Activated effector memory CD4-positive, alpha-beta T cell treated with anti-CD3 and anti-CD28 coated beads, Interleukin-2, amount 50 U/mL, for 16 hours (primary cell): ENCODE measurements at places on chromosomes 6 and 20.

- no peak for DNase-seq
Measured at GRCh38 chr6:11848852-11849731, 70.5 kb upstream of the ADTRP start.

DNA sequence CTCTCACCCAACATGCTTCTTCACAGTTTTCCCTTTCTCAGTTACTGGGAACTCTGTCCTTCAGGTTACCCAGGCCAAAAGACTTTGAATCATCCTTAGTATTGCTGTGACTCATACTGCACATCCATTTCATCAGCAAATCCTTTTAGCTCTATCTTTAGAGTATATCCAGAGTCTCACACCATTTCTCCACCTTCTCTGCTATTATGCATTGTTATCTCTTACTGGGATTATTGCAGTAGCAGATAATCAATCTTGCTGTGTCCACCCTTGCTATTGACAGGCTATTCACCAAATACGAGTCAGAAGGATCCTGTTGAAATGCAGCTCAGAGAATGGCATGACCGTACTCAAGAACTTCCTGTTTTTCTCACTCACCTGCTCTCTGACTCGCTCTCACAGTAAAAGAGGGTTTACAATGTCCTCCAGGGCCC, 57.3 kb downstream of the BCKDHB start:
- no peak for DNase-seq

DNA sequence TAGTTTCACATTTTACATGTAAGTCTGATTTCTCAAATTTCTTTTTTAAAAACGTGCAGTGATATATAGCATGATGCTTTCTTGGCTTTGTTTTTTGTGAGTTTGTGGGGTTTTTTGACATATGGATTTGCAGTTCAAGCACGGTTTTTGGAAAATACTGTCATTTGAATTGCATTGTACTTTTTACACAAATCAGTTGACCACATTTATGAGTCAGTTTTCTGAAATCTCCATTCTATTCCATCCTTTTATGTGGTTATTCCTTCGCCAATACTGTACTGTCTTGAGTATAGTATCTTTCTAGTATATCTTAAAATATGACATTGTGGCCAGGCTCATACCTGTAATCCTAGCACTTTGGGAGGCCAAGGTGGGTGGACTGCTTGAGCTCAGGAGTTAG, 890.0 kb upstream of the CITED2 start:
- no peak for DNase-seq

DNA sequence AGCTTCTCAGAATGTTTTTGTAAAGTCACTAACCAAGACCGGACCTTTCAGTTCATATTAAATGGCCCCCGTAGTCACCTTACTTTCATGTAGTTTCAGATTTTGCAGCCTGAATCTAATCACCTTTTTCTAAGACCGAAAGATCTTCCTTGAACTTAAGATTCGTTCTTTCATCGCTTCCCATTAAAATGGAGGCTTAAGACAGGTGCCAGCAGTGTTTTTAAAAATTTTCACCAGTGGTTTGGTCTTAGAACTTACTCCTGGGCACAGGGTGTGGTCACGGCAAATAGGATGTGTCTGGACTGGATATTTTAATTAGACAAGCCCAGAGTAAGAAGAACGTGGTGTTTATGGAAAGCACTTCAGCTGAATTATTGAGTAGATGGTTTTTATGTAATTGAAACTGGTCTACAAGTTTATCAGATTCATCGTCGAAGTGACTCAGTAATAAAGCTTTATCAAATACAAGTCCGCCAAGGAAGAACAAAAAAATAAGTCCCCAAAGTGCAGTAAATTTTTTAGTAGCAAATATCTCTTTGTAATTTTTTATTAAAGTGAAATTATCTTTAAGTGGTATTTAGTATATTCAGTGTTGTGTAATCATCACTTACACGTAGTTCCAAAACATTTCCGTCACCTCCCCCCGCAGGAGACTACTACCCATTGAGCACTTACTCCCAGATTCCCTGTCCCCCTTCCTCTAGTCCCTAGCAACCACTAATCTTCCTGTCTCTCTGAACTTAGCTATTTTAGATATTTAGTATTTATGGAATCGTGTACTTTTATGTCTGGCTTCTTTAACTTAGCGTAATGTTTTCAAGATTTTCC, 868 bp downstream of the SRSF3 start:
- peak; percentile 68 for DNase-seq

DNA sequence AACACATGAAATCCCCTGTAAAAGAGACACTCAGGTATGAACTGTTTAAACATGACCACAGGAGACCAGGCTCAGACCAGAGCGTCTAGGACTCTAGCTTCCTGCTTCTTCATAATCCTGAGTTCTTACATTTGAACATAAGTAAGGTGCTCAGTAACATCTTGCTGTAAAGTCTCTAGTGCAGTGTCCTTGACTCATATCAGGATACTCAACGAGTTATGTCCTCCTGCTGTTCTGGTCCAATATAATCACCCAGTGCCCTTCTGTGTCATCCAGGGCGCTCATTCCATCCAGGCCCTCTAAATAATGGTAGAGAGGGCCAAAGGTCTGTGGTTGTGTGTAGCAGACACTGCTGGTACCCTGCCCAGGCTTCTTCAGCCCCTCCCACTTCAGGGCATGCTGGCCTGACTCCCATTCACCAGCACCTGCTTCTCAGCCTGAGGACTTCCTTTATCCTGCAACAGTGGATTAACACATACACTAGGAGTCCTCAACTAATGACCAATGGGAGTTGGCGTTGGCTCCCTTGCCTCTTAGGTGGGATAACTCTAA, 66.8 kb upstream of the MOCS1 start:
- DNase-seq = no peak

DNA sequence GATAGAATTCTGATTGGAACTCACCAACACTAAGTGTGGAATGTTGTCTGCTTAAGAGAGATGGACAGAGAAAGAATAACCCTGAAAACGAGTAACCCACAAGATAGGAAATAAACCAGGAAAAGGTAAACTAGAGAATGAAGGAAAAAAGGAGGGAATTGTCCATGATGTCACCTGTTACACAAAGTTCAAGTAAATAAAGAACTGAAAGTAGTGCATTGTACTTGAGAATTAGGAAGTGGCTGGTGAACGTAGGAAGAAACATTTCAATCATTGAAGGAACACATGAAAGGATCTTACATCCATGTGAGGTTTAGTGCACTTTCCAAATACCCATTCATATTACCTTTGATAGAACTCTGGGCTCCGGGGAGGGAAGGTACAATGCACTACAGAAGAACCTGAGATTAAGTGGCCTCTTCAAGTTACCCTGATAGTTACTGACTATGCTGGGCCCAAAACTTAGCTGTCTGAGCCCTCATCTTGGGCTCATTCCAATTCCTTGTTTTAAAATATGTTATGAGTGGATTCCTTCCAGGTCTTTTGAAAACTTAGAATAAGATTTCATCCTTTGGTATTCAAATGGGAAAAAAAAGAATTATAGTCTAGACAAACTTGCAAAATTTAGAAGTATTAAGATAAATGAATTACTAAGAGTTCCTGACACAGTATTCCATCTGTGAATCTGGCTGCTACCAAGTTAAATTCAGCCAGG, 1.1 kb upstream of the STX7 start:
- no peak for DNase-seq

DNA sequence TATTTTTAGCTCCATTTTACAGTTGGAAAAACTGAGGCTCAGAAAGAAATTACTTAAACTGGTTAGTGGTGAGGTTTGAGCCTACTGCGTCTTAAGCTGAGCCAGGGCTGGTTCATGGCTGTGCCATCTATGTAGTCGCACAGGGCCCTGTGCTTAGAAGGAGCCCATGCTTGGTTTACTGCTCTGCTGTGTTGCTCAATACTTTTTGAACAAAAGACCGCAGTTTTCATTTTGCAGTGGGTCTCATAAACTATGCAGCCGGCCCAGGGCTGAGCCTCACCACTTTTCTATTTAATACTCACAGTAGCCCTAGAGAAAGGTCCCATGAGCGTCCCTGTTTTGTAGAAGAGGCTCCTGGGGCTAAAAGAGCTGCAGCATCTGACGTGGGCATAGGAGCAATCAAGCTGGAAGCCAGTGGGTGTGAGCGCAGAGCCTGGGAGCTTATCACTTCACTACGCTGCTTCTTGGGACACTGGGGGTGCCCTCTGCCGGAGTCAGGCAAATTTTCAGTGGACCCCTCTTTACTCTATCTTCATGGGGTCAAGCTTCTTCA, 501 bp downstream of the SIRPB2 start:
- no peak for DNase-seq

- DNase-seq = no peak
Measured at GRCh38 chr20:50567860-50568548, 57.8 kb downstream of the PTPN1 start.

- DNase-seq = no peak
Measured at GRCh38 chr6:97047473-97048201, 123.1 kb downstream of the KLHL32 start.

DNA sequence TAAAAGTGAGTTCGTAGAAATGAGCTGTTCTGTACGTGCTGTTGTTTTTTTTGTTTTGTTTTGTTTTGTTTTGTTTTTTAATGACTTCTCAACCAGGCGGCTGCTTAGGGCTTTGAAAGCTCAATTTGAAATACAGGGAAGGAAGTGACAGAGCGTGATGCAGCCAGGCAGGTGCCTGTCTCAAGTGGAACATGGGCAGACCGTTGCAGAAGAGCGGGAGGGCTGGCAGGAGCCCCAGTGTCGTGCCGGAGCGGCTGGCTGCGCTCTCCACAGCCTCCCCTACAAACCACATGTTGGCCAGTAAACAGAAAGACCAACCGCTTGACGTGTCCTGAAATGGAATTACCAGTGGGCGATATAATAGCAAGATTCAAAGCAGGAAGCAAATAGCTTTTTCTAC, 164.9 kb upstream of the RREB1 start:
- DNase-seq = no peak

DNA sequence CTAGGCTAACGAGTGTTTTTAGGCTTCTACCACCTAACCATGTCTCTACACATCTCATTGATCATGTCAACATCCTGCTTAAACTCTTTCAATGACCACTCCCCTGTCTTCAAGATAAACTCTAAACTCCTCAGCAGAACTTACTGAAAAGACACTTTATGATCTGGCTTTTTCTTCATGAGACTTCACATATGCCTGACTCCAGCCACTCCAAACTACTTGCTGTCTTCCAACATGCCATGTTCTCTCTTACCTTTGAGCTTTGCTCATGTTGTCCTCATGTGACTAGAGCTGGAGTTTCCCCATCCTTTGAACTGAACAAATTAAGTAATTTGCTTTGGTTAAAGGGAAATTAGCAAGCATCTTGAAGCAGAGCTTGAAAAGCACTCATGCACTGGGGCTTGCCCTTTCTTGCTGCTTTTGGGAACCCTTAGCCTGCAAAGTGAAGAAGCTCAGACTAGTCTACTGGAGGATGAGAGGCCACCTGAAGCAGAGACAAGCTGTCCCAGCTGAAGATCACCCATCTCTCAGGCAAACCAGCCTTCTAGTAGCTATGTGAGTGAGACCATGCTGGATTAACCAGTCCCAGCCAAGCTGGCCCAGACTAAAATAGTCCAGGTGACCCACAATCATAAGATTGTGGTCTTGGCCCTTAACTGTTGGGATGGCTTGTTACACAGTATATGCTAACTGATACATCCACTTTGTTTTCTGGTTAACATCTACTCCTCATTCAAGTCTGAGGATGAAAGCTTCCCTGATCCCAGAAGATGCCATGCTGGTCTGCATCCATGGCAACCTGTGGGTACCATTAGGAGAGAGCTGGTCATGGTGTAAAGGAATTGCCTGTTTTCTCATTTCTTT, 235.8 kb downstream of the GMPR start:
- DNase-seq = peak; percentile 75

- no peak for DNase-seq
Measured at GRCh38 chr20:36113566-36114250, 40.8 kb upstream of the EPB41L1 start.

- DNase-seq = peak; percentile 77
Measured at GRCh38 chr20:48739395-48740291, 88.2 kb downstream of the PREX1 start.

DNA sequence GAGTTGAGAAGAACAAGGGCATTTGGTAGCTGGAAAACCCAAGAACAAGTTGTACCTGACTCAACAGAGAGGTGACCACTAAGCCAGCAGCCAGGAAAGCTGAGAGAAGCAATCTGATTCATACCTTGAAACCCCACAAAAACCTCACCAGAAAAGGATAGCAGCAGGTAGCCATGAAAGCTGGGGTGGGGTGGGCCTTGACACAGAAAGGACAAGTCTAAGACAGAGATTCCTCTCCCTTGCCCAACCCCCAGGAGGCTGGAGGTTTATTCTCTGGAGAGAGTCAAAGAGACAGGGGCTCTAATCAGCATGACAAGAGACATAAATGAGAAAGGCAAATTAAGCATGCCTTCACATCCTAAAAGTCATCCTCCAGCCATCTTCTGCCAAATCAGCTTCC, 151.7 kb upstream of the DST start:
- DNase-seq = no peak

GRCh38 chr6:165042912-165043311, 266.5 kb downstream of the C6orf118 start:
- no peak for DNase-seq

GRCh38 chr20:21465799-21466198, 48.1 kb downstream of the NKX2-2 start:
- DNase-seq = no peak

GRCh38 chr6:49888742-49889431, 22.6 kb upstream of the CRISP1 start:
- no peak for DNase-seq

- DNase-seq = no peak
Measured at GRCh38 chr20:22998476-22998875, 36.6 kb upstream of the SSTR4 start.

DNA sequence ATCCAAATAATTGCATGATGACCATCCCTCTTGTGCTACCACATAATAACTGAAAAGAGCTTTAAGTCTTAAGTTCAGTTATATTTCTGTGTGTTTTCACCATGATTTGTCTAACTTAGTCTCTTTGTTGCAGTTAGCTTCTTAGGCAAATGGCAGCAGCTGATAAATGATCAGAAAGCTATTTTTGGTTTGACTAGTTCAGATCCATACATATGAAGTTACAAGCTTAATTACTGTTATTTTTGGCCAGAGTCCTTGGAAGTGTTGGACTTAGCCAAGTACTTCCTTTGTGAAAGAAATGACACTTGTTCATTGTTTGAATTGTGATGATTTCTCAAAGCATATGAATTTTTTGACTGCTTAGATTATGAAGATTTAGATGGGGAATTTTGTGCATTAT, 54.2 kb downstream of the HIVEP1 start:
- no peak for DNase-seq

- no peak for DNase-seq
Measured at GRCh38 chr6:142952614-142953013, 7.6 kb upstream of the HIVEP2 start.

DNA sequence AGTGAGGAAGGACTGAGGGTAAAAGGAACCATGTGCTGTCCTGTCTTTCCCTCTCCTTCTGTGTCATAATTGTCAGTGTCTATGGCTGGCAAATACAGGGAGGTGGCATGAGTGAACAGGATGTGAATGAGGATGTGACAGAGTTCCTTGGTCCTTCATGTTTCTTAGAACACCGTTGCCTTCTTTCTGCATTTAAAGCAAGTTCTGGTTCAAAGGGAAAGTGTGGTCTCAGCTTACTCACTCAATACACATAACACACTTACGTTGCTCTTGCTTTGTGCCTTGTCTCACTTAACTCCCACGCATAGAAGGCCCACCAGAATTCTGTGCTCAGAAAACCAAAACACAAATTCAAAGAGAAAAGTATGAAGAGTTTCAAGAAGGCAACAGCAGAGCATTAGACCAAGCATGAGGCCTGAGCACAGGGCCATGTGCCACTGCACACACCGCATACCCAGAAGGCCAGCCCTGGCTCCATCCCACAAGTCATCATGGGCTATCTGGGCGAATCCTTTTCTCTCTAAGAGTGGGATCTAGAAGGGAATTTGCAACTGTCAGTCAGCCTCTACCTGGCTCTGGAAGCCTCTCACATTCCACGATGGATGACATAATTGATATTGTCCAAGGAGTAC, 38.9 kb upstream of the SAYSD1 start:
- no peak for DNase-seq
